Osteoblast (primary cell): ENCODE measurements at places on chromosomes 2 and 18.

- DNase-seq: no peak
Measured at GRCh38 chr2:174553811-174554493, 43.7 kb downstream of the WIPF1 start.

GRCh38 chr2:60317844-60318243 is 235.6 kb downstream of the BCL11A start:
- DNase-seq: no peak

- DNase-seq: peak; percentile 52
Measured at GRCh38 chr2:169050476-169051240, 18.7 kb upstream of the DHRS9 start.

DNA sequence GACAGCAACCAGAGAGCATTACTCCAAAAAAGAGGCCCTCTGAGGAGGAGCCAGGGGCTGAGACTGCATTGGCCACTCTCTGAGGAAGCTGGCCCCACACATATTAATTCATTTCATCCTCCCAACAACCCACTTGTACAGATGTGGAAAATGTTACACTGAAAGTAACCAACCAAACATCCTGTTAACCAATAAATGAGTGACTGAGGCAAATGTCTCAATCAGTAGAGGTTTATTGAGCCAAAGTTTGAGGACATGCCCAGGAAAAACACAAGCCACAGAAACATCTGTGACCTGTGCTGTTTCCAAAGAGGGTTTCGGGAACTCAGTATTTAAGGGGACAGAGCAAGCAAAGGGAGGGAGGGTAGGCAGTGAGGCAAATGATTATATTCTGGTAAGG is 53.0 kb downstream of the SKA1 start:
- no peak for DNase-seq

DNA sequence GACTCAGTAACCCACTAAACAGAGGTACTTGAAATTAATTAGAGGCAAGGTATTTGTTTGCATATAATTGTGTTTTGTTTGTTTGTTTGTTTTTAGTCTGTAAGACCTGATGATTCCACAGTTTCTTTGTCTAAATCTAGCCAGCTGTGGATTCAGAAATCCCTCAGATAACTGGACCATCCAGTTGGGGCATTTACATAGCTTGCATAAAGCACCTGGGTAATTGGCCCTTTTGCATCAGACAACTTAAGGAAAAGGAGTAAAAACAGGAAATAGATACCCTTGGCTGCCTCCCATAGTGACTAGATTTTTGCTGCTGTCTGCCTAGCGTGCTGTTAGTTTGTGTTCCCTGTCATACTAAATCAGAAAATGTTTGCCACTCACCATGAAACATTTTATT is 46.6 kb upstream of the XIRP2 start:
- no peak for DNase-seq

DNA sequence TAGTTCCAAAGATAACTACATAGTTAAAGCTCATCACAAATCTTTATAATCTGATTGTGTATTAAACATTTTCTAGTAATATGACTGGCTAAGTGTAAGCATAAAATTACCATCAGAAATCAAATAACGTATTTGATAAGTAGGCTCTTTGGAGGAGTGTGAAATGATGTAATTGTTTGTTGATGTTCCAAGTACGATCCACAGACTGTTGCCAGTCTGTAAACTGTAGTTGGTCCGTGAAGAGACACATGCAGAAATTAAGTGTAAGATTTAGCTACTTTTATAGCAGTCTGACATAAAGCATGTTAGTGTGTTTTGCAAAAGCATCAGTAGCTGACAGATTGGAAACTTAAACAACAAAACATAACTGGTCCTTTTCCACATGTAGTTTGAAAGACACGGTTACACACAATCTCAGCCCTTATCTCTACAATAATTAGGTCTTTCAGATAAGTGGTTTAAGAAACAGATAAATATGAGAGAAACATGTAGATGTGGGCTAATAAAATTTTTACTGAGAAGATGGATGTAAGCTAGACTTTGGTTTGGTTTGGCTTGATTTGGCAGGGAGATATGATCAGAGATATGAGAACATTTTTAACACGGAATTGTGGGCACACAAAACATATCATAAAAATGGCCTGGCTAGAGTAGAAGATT is 115.0 kb upstream of the EPB41L5 start:
- DNase-seq: no peak

- no peak for DNase-seq
Measured at GRCh38 chr2:229090225-229090624, 180.9 kb downstream of the PID1 start.

DNA sequence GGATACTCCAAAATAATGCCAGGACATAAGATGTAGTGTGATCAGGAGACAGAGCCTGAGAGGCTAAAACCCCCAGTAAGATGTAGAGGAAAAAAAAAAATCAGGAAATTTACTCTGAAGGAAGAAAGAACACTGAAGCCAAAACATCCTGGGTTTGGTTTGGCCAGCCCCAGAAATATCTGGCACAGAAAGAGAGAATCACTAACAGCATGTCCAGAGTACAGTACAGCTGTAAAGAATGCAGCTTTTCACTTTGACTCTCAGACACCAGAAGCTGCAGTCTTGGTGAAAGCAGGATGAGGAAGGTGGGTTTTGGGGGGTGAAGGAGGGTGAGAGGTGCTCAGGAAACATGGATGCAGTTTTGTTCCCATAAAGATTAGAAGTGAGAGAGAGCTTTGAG is 1577.7 kb upstream of the ACVR2A start:
- DNase-seq: no peak

DNA sequence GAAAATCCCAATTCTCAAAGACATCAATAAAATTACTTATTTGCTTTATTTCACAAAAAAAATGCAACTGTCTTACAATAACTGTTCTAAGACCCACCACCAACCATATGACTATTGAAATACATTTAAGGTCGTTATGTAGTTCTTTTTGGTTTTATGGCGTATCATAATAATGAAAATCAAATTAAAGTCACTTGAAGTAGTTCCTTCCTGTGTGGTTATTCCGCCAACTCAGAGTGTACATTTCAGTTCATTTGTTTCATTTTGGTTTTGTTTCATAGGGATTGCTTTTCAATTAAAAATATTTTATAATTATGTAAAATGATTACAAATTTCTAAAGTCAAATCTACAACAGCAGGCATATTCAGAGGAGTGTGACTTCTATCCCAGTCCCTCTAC is 45.9 kb upstream of the AAK1 start:
- DNase-seq: no peak

- no peak for DNase-seq
Measured at GRCh38 chr18:30862900-30863299, 179.6 kb downstream of the DSC3 start.

GRCh38 chr2:149291881-149292280 is 38.5 kb upstream of the LYPD6 start:
- DNase-seq: no peak

- DNase-seq: no peak
Measured at GRCh38 chr18:49178736-49179135, 228.0 kb upstream of the SMAD7 start.

DNA sequence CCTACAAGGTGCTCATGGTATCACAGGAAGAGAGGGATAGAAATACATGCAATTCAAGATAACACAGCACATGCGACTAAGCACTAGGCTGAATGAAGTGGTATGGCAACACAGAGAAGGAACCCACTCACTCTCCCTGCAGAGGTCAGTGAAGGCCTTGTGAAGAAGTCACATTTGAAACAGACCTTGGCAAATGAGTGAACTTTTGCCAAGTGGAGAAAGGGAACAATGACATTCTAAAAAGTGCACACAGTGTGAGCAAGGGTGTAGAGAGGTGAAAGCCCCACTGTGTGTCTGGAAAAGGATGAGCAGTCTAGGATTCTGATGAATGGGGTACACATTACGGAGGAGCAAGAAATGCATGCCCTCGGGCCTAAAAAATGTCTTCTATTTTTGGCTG is 23.3 kb downstream of the KLF7 start:
- DNase-seq: no peak

DNA sequence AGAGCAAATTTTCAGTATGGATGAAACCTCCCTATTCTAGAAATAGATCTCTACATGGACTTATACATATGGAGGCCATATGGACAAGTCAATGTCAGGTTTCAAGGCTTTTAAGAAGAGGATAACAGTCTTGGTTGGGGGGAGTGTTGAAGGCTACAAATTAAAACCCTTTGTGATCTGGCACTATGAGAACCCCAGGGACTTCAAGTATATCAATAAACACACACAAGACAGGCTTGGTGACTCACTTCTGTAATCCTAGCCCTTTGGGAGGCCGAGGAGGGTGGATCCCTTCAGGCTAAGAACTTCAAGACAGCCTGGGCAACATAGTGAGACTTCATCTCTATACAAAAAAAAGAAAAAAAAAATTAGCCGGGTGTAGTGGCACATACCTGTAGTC is 127.2 kb upstream of the SP5 start:
- no peak for DNase-seq

- DNase-seq: no peak
Measured at GRCh38 chr2:26668041-26668440, 24.5 kb upstream of the KCNK3 start.

- no peak for DNase-seq
Measured at GRCh38 chr2:117718048-117718447, 96.4 kb upstream of the DDX18 start.

- no peak for DNase-seq
Measured at GRCh38 chr18:79242246-79242645, 153.5 kb upstream of the NFATC1 start.

- DNase-seq: no peak
Measured at GRCh38 chr2:95390272-95390880, 12.1 kb upstream of the FAHD2A start.

DNA sequence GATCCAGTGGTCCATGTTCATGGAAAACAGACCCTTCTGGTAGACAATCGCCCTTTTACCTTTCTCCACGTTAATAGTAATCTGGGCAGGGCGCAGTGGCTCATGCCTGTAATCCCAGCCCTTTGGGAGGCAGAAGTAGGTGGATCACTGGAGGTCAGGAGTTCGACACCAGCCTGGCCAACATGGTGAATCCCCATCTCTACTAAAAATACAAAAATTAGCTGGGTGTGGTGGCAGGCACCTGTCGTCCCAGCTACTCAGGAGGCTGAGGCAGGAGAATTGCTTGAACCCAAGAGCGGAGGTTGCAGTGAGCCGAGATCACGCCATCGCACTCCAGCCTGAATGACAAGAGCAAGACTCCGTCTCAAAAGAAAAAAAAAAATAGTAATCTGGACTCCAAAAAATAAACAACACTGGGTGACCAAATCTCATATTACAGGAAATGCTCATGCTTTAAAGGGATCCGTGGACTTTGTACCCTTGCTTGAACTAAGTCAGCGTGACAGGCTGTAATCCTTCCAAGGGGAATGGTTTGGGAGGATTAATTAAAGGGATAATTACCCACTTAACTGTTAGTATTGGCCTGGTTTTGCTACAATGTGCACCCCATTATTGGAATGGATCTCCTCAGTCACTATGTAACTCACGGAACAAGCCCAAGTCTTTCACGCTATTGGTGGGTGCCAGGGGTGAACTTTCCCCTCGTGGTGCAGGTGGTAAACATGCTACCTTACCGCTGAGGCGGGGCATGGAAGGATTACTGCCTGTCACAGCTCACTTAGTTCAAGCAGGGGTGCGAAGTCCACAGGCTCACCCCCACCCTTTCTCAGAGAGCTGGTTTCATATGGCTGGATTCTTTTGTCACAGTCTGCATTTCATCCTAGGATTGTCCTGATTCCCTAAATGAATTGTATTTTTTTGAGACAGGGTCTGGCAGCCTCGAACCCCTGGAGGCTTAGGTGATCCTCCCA is 36.7 kb downstream of the PROC start:
- no peak for DNase-seq

- DNase-seq: no peak
Measured at GRCh38 chr18:59695551-59695950, 1.7 kb downstream of the CCBE1 start.

DNA sequence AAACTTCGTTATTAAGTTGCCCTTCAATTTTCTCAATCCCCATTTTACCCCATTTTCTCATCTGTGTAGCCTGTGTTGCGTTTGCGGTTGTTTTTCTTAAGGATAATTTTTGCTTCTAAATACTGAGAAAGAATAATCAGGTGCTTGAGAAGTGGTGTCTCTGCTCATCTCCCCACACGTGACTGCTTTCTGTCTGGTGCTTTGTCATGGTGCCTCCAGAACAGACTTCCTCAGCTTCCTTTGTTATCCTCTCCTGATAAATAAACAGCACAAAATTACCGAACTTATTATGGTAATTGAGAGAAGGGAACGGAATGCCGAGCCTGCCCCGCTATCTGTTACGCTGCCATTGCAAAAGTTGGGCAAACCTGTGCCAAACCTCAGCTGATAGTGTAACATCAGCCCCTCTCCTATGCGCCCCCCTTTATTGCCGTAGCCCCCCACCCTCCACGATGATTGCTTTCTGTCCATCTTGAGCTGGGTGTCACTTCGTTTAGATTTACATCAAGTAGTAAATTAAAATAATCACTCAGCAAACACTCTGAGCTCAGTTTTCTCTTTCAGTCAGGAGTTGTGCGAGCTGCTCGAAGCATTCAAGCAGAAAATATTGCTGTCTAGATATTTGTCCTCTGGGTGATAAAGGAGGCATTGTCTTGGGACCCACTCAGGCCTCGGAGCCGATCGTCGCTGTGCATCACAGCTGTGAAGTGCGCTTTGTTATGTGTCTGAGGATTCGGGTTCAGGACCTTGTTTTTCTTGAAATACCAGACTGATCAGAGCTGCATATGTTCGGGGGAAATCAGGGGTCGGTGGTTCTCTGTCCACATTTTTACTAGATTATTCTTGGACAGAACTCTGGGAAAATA is 1008.5 kb upstream of the FANCL start:
- DNase-seq: no peak

- DNase-seq: peak; percentile 4
Measured at GRCh38 chr18:4248686-4249085, 206.4 kb downstream of the DLGAP1 start.

GRCh38 chr2:45344502-45344901 is 266.6 kb downstream of the SRBD1 start:
- no peak for DNase-seq

- DNase-seq: no peak
Measured at GRCh38 chr2:196836440-196836839, 27.3 kb upstream of the C2orf66 start.

- DNase-seq: no peak
Measured at GRCh38 chr18:44778788-44779187, 98.1 kb downstream of the SETBP1 start.

DNA sequence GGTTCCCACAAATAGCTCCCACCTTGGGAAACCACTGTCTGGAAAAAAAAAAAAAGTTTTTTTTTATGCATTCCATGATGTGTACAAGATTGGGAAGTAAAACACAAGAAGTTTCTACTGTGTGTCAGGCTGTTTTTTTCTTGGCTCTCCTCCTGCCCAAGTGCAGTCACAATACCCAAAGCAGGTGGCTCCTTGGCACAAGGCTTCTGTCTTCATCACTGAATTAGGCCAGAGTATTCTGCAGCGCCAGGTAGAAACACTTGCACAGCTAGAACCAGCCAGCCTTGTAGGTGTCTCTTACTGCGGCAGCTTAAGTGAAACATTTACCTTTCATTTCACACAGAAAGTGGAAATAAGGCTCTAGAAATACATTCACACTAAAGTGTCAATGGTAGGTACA is 23.8 kb upstream of the MAL start:
- no peak for DNase-seq

GRCh38 chr2:12465631-12466135 is 251.1 kb upstream of the TRIB2 start:
- DNase-seq: no peak
